ENCODE measurements at places on chromosomes 7 and 10.

GRCh38 chr7:128838109-128838779, 8.0 kb downstream of the FLNC start:
- no peak for DNase-seq

- DNase-seq: no peak
These were observed 30.5 kb downstream of the CDH23 start for GRCh38 chr10:71427246-71427645.

- no peak for DNase-seq
These were observed 468.5 kb upstream of the MKI67 start for GRCh38 chr10:128594688-128595087.

DNA sequence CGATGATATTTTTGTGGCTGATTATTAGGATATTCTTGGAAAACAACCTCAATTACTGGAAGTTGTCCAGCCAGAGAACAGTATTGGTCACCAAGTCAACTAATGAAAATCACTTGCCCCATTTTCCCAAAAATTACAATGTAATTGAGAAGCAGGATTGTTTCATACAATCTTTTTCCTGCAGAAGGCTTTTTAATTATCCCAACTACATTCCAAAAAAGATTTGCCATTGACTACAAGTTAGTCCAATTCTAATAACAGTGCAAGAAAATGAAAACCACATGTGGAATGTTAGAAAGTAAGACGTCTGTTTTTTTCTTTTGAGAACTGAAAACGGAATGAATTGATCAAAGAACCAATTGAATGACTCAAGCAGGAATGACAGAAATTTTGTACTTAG, 1195.8 kb downstream of the SORCS1 start:
- no peak for DNase-seq

DNA sequence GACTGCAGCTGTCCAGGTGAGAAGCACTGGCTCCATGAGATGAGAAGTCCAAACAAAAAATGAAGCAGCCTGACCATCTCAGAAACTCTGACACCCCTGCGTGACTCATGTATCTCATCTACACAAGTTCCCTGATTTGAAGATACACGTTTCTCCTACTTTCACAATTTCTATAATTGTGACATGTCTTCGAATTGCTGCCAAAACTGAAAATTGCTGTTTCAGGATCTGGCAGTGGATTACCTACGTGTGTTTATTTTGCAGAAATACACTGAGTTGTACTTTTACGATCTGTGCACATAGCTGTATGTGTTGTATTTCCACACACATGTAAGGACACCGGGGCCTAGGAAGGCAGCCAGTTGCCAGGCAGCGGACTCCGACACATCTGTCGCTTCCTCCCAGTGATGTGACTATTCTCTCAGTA, 53.2 kb downstream of the LARP4B start:
- DNase-seq: no peak

DNA sequence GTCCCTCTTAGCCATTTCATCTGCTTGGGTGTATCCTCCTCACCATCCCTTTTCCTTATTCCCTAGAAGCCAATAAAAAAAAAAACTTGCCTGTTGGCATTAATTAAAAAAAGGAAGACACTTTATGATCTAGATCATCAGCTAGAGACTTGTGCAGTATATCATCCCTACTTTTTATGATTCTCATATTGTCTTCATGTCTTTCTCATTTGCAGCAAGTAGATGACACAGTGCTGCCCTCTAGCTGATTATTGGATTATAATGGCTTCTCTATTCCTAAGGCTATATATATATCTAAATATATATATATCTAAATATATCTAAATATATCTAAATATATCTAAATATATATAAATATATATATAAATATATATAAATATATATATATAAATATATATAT, 272.4 kb upstream of the LRGUK start:
- no peak for DNase-seq

DNA sequence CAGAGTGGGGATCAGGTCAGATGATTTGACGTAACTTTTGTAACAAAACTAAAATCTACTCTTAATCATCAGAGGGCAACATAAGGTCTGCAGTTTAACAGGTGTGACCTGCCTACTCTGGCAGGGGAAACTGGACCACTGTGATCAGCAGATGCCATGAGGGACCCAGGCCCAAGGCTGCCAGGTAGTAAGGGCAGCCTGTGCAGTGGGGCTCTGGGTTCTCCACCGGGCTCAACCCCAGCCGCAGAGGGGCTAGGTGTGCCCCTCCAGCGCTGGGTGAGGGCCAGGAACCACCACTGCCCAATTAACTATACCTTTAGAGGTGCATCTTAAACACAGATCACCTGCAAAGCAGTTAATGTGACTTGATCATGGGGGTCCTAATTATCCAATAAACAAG, 17.6 kb downstream of the AKR1B1 start:
- no peak for DNase-seq

DNA sequence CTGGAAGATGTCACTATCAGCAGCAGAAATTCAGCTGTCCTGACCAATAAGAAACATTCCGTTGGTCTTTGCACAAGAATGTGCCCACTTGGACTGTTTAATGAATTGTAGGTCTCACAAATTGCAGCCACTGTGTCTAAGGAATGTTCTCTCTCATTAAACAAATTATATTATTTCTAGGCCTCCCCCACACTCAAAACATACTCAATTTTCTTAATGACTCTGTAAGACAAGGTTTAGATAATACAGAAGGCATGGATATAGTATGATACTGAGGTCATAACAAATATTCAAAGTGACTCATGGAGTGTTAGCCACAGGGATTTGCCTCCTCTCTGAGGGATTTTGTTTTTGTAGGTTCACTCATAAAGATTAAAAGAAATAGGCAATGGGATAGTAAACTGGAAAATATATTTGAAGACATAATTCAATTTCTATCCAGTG, 197.5 kb downstream of the PTN start:
- DNase-seq: no peak

GRCh38 chr10:111481261-111481826, 404.5 kb downstream of the ADRA2A start:
- no peak for DNase-seq

- no peak for DNase-seq
These were observed 980 bp downstream of the TMEM26 start for GRCh38 chr10:61452151-61452651.

DNA sequence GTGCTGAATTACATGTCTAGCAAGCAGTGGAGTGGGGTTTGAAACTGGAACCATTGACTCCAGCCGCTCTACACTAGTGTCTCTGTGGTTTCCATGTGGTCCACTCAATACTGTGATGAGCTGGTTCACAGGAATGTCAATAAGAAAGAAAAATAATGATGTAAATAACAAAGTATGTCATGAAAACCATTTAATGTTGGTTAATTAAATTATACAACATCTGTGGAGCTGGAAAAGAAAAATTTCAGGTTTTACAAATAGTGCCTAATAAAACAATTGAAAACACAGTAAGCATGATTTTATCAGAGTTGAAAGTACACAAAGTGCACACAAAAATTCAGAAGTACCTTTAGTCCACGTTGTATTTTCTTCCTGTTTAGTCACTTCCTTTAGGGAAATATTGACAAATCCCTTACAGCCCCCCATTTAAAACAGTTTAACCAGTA, 28.7 kb upstream of the NAMPT start:
- no peak for DNase-seq

- DNase-seq: peak; percentile 24
These were observed 57.2 kb upstream of the ECHDC3 start for GRCh38 chr10:11684717-11685645.

GRCh38 chr7:99615989-99616358, 772 bp upstream of the ZSCAN25 start:
- DNase-seq: no peak

DNA sequence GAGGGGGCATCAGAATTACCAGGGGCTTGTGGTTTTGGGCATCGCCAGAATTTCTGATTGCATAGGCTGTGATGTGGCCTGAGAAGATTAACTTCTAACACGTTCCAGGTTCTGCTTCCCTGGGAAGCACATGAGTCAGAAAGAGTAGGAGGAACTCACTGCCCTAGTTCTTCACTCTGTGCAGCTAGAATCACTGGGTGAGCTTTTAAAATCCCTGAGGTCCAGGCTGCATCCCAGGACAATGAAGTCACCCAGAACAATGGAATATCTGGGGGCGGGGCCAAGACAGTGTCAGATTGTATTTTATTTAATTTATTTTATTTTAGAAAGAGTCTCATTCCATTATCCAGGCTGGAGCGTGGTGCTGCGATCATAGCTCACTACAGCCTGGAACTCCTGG, 636.5 kb downstream of the CALN1 start:
- DNase-seq: no peak

DNA sequence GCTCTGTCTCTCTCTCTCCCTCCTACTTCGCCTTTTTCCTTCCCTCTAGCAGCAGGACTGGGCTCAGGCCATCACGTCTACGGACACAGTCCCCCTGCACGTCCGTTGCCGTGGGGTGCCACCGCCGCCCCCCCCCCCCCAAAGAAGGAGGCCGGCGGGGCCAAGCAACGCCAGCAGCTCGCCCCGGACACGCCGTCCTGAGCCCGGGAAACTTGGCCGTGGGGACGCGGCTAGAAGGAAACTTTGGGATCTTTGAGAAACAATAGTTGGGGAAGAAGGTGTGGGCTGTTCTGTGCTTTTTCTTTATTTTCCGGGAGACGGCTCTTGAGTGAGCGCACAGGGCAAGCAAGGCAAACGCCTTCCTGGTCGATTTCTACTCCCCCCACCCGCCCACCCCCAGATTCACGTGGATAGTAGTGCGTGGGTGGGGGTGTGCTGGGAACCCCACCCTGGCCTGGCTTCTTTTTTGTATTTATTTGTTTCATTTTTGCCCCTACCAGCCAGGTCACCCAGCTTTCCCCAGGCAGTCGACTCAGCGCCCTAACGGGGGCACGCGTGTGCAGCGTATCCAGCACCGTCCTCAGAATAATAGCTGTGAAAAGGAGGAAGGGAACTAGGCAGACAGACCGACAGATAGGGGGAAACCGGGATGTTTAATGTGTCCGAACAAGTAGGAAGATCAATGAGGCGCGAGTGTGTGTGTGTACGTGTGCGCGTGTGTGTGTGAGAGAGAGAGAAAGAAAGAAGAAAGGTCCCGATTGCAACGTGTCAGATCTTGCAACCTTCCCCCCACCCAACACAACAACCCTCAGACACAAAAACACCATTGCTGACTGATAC, 1.4 kb downstream of the MXI1 start:
- DNase-seq: no peak

DNA sequence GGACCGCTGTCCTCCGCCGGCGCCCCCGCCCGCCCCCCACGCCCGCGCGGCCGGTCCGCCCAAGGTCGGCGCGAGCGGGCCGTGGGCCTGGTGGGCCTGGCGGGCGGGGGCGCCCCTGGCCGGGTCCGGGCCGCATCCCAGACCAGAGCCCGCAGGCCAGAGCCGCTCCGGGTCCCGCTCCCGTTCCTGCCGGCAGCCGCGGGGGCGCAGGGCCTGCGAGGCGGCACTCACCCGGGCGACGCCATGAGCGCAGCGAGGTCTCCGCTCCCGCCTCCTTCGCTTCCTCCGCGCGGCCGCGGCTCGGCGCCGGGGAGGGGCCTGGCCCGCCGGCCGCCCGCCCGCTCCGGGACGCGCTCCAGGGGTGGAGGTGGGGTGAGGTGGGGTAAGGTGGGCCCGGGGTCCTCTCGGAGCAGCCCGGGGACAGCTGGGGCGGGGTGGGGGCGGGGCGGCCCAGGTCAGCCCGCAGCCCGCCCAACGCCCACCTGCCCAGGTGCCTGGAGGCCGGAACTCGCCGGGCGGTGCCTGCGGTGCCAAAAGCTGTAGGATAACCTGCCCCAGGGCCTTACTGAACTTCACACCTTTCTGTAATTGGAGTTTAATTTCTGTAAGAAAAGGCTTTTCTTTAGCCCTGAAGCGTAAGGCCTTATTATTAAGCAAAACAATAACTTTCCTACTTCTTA, at the start of gene URGCP:
Gene URGCP, minus strand, starts transcription at position 266 of the 680 bp plus-strand sequence. Its CDS starts 21 bp downstream, at position 245.
- DNase-seq: peak; percentile 2

DNA sequence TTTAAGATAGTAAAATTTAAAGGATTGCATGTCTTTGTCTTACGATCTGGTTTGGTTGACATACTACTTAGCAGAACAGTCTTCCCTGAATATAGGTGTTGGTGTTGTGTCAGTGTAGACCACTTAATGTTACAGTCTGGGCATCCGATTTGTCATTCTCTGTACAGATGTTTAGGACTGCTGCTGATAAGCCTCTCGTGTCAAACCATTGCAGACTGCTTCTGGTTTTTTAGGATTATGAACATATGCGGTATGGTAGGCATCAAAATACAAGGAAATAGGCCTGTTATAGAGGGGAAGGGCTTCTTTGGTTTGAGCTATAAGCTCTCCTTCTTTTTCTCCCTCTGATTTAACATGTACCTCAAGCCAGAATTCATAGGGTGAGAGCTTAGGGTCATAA, 7.4 kb downstream of the CYP3A43 start:
- DNase-seq: no peak

Measured in activated CD8-positive, alpha-beta memory T cell treated with anti-CD3 and anti-CD28 coated beads for 1 hour (primary cell).